ENCODE measurements at places on chromosomes 1 and 21.

DNA sequence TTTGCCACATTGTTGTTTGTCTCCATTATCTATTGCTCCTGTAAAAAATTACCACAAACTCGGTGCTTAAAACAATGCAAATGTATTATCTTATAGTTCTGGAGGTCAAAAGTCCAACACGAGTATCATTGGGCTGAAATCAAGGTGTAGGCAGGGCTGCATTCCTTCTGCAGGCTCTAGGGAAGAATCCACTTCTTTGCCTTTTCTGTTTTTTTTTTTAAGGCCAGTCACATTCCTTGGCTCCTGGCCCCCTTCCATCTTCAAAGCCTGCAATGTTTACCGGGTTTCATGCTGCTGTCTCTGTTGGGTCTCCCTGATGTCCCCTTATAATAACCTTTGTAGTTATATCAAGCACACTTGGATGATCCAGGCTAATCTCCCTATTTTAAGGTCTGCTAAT lies 212.7 kb downstream of the PTBP2 start:
- no peak for DNase-seq

DNA sequence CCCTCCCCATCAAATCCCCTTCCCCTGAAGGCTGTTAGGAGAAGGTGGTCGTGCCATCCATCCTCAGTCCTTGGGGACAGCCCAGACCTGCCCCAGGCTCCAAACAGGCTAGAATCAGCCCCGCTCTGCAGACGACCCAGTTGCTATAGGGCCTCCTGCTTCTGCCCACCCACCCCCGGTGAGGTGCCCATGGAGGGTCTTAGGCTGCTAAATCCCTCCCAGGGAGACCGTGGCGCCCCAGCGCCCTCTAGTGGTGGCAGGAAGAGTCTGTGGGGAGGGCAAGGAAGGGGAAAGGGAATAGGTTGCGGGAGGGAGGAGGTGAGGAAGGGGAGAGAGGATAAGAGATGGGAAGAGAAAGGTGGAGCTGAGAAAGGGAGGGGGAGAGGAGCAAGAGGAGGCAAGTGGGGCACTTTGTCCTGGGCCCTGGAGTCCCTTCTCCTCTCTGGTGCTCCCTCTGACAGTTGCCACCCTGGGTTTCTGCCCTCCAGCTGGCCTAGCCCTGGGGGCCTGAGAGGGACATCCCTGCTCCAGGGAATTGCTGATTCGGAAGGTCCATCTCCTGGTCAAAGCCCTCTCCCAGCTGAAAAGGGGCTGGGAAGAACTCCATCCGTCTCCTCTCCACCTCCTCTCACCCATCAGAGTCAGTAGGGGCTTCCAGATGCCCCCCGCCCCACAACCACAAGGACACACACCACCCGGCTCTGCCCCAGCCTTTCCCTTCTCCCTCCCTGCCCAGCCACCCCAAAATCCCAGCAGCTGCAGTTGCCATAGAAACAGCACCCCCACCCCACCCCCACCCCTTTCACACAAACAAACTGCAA lies 55.4 kb downstream of the CAMK2N1 start:
- peak; percentile 41 for DNase-seq

DNA sequence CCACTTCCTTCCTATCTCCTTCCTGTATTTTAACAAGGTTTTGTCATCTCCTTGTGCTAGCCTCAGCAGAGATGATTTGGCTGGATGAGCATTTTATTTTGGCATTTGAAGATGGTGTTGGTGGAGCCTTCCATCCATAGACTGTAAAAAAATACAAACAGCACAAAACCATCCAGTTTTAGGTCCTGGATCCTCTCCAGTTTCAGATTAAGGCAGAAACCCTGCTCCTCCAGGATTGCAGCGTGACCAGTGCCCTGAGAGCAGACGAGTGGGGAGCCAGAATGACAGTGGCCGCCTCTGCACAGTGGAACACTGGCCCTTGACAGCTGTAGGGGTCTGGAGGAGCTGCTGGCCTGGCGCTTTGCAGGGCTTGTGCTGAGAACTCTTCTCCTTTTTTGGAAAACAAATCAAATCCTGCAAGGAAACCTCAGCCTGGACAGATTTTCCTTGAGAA lies 72.2 kb upstream of the GADD45A start:
- DNase-seq, result no peak

DNA sequence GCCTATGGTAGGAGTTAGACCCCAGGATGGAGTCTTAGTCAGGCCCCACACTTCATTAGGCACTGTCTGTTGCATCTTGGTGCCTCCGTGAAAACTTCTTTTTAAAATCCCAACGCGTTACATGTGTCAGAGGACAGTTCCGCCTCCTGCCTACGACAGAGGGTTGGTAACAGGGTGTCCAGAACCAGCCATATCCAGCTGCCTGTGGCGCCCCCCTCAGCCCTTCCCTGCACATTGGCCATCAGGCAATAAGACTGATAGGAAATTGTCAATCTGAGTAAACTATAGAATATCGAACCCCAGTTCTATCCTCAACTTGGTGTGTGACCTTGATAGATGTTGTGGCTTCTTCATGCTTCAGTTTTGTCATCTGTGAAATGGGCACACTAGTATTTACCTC lies 108.6 kb upstream of the CSF3R start:
- no peak for DNase-seq

DNA sequence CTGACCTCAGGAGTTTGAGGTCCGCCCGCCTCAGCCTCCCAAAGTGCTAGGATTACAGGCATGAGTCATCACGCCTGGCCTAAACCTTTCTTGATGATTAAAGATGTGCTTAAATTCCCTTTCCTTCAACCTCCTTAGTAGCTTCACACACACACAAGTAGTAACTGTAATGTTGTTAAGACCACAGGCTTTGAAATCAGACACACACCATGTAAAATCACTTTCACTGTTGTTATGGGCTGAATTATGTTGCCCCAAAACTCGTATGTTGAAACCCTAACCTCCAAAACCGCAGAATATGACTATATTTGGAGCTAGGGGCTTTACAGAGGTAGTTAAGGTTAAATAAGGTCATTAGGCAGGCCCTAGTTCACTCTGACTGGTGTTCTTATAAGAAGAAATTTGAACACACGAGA lies 180.2 kb downstream of the NR5A2 start:
- DNase-seq, result no peak

DNA sequence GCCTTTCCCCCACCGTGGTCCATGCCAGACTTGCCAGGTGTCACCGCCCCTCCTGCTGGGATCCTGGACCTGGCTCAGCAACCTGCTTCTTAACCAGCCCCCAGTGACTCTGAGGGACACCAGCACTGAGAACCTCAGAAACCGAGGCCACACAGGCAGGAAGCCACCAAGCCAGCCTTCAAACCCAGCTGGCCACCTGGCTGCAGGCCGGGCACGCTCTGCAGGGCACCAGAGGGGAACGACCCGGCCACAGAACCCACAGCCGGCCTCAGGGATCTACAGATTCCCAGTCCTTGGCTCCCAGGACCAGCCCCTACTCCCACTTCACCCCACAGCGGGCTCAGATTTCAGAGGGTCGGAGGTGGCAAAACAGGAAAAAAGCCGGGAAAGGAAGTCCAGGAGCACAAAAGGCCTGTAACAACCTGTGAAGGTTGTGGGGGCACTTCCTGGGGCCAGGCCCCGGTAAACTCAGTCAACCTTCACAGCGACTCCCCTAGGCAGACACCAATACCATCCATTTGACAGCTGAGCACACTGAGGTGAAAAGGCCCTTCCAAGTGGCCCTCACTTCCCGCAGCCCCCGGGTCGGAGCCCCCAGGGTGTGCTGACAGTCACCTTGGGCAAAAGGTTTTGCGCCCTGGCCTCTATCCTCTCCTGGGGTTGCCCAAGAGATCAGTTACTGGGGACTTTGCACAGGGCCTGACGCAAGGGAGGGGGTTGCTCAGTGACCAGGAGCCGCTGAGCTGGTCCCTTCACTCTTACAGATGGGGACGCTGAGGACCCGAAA lies 14.1 kb downstream of the RUNX3 start:
- DNase-seq, result no peak

GRCh38 chr1:22584001-22584562 lies 20.8 kb downstream of the EPHA8 start:
- no peak for DNase-seq

- peak; percentile 45 for DNase-seq
Measured at GRCh38 chr1:200739702-200740570, 1.2 kb downstream of the CAMSAP2 start.

GRCh38 chr1:47805921-47806361 lies 191.2 kb downstream of the TRABD2B start:
- no peak for DNase-seq

DNA sequence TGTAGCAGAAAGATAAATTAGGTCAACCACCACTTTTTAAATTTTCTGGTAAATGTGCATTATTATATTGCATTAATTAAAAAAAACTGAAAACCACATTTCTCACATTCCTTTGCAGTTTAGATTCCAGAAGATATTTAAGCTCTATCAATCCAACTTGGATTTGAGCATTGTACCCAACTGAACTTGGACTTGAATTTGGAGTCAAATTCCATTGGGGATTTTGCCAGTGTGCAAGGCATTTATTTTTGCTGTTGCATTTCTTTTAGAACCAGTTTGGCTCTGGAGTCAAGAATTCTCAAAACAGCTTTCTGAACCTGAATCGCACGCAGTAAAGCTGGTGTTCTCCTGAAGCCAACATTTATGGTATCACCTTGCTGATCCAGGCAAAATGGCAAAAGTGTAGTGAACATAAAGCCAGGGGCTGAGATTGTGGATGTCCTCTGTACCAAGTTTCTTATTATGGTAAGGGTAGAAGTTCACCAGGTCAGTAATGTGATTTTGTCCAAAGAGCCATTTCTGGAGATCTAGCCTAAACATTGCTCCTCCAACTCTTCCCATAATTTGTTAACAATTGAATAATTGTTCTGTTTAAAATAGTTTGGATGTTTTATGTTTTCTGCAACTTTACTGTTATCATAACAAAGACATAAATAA lies 890.9 kb downstream of the LRRIQ3 start:
- DNase-seq, result no peak

- no peak for DNase-seq
Measured at GRCh38 chr21:32189688-32190483, 89.0 kb downstream of the MIS18A start.

DNA sequence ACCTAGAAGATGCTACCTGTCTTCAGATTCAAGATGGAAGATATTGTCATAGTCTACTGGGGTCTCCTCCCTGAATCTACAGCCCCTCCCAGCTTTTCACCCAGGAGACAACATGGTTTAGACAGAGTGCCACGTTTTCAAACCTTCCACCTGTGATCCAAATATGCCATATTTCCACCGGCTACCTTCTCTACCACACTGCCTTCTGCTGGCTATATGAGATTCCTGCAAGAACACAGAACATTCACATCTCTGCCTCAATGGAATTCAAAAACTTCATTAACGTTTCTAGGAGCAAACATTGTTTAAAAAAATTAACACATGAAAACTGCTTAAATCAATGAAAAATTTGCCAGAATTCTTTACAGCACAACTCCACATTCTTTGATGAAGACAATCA lies 12.9 kb upstream of the LELP1 start:
- DNase-seq, result no peak

- no peak for DNase-seq
Measured at GRCh38 chr1:43864111-43865045, 69.2 kb upstream of the ARTN start.

DNA sequence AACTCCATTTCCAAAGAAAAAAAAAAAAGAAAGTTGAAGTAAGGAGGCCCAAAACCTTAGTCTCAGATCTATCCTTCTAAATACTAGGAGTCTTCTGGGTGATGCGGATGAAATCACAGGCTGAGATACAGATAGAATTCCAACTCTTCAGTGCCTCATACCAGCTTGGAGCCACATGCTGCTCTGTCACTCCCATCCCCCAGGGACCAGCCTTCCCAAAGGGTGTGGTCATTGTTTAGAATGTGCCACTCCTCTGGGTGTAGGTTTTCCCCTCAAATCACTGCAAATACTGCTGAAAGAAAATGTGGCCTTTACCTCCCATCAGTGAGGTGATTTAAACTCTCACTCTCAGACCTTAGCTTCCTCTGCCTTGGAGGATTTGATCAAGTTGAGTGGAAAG lies 112.9 kb downstream of the CDC7 start:
- DNase-seq, result no peak

- no peak for DNase-seq
Measured at GRCh38 chr1:2528966-2529783, 888 bp downstream of the HES5 start.

DNA sequence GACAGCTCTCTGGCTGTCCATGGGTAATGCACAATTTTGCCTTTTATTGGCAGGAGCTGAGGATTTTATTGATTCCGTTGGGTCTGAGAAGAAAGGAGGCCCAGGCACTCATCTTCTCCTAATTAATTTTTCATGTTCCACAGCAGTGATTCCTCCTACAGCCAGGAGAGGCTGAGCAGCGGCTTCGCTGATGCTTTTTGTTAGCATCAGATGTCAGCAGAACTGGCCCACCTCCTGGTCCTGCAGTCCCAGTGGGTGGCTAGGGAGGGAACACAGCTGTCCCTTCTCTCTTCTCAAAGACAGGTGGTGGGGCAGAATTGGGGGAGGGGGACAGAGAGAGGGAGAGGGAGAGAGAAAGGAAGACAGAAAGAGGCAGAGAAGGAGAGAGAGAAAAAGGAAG lies 5.7 kb downstream of the MT1HL1 start:
- DNase-seq, result no peak

DNA sequence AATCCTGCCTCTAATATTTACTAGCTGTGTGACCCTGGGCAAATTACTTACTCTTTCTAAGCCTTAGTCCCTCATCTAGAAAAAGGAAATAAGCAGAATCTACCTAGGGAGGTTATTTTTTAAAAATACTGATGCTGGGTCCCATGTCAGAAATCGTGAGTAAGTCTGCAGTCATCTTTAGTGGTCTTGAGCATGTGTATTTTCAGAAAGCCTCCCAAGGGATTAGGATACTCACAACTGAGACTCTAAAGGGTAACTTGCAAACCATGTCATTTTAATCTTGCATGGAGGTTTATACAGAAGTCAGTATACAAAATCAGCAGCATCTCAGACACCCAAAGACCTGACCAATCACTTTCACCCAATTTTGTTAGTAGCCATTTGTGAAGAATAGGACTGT lies 43.2 kb downstream of the DSTYK start:
- DNase-seq, result no peak

DNA sequence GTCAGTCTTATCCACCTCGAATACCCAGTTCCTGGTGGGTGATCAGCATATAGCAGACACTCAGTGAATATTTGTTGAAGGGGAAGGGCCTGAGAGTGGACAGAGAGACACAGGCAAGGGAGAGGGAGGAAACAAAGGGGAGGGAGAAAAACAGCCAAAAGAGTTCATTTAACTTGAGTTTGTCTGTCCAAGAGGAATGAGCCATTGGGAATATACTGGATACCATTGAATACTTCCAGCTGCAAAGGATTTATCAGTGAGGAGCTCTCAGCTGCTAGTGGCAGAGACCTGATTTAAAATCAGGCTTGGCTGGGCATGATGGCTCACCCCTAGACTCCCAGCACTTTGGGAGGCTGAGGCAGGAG lies 11.5 kb upstream of the BGLAP start:
- no peak for DNase-seq

DNA sequence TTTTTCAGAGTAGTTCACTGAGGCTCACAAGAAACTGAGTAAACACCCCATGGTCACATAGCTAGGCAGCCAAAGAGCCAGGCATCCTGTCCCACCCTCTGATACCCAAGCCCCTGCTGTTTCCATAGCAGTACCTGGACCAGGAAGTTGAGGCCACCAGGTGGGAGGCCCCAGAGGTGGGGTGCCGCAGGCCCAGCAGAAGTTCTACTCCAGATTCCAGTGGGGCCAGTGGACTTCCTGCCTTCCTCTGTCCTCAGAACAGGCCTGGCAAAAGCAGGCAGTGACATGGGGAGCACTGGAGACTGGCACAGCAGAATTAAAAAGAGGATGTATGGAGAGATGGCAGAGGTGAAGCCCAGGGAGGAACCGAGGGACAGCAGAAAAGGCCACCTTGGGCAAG lies 19.0 kb downstream of the FOXO6 start:
- no peak for DNase-seq
